A673 (cell line): ENCODE measurements at places on chromosomes 12 and 14.
A peak's percentile ranks its signal among the peaks of the same experiment; 100 is the strongest.

GRCh38 chr14:69317102-69317755, 57.3 kb downstream of the GALNT16 start:
- H3K27ac ChIP-seq = no peak overlapping the region
- no peaks in the 10 kb centered on the region for H3K27me3 ChIP-seq
- no peaks in the 10 kb centered on the region for H3K4me1 ChIP-seq
- H3K36me3 ChIP-seq = no peaks in the 10 kb centered on the region
- H3K4me3 ChIP-seq = no peak overlapping the region

DNA sequence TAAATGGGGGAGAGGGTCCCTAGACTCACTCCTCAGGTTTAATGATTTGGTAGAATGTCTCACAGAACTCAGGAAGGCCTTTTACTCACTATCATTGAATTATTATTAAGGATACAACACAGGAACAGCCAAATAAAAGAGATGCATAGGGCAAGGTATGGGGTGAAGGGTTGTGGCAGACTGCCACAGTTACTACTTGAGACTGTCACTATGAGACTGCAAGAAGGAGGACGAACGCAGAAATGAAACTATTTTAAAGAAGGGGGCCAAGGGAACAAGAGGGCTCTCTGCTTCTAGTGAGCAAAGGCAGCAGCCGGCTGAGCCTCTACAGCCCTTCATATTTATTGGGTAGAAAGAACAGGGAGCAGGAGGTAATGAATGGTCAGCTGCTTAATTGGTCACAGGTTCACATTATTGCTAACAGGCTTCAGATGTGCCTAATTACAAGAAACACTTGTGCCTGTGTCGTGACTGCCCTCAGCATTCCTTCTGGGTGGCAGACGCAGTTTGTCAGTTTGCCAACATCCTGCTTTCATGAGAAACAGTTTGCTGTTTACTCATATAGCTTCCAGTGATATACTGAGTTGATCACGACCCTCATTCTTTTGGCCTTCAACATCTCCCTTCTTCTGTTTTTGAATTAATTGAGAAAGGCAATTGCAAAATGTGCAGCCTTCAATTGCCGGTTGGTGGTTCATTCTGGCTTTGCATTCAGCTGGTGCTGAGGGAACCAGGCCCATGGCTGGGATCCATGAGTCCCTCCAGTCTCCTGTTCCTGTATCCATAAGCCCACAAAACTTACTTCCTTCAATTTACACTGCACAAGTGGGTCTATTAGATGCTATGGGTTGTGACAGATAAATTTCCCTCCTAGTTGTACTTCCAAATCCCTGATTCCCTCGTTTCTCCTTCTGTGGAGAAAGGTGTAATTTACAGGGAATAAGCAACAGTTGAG, 82.8 kb upstream of the PLEKHG7 start:
- no peaks in the 10 kb centered on the region for H3K27me3 ChIP-seq
- no peak overlapping the region for H3K4me3 ChIP-seq
- no peak overlapping the region for H3K27ac ChIP-seq
- no peaks in the 10 kb centered on the region for H3K4me1 ChIP-seq

GRCh38 chr12:90174198-90174510, 465.5 kb upstream of the ATP2B1 start:
- no peaks in the 10 kb centered on the region for H3K36me3 ChIP-seq
- no peak overlapping the region for H3K27ac ChIP-seq
- no peaks in the 10 kb centered on the region for H3K27me3 ChIP-seq
- DNase-seq = peak; percentile 19
- no peaks in the 10 kb centered on the region for H3K4me1 ChIP-seq
- H3K4me3 ChIP-seq = no peak overlapping the region

DNA sequence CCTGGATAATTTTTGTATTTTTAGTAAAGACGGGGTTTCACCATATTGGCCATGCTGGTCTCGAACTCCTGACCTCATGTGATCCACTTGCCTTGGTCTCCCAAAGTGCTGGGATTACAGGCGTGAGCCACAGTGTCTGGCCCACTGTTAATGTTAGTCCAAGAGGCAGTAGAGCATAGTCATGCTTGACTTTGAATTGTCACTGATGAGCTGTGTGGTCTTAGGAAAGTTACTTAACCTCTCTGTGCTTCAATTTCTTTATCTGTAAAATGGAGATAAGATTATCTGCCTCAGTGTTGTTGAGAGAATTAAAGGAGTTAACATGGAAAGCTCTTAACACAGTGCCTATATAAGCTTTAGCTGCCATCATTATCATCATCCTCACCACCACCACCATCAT, 78.1 kb downstream of the TBX3 start:
- H3K4me3 ChIP-seq = no peak overlapping the region
- H3K36me3 ChIP-seq = no peaks in the 10 kb centered on the region
